ENCODE measurements at places on chromosomes 5 and 9. TPM values are rescaled to one million over a fixed set of nuclear protein-coding genes. Genes with fewer than 3 reads are reported as not detected.

The HTR1A gene
- not detected for total RNA-seq

The CATSPER3 gene
- total RNA-seq: 0.61 TPM

The ACER2 gene
- 2.7 TPM for total RNA-seq

- DNase-seq: no peak
Measured at GRCh38 chr9:10026443-10026984, 586.3 kb downstream of the PTPRD start.

DNA sequence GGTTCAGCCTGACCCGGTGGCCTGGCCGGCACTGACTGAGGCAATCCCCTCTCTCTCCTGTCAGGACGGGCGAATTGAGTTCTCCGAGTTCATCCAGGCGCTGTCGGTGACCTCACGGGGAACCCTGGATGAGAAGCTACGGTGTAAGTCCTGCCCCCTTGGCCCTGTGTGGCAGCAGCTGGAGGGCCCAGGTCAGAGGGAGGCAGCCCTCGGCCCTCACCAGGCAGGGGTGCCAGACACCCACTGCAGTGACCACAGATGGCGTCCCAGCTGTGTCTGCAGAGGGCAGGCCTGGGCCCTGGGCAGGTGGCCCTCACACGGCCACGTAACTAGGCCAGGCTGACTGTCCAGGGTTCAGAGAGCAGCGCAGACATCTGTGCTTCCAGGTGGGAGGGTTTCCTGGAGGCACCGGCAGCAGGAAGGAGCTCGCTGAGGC lies 45.9 kb upstream of the HMCN2 start:
- DNase-seq: no peak

The PCDHGA11 gene
- total RNA-seq: 3.4 TPM

The PCDHGB6 gene
- 4.1 TPM for total RNA-seq

GRCh38 chr5:74257645-74258313 lies 382.7 kb downstream of the ENC1 start:
- DNase-seq: peak; percentile 17

The PKD2L2 gene
- total RNA-seq: not detected

GRCh38 chr5:164052536-164053093 lies 547.2 kb downstream of the MAT2B start:
- DNase-seq: no peak

GRCh38 chr5:172618574-172619365 lies 22.3 kb upstream of the NEURL1B start:
- no peak for DNase-seq

GRCh38 chr5:54577528-54577927 lies 60.0 kb downstream of the SNX18 start:
- no peak for DNase-seq

DNA sequence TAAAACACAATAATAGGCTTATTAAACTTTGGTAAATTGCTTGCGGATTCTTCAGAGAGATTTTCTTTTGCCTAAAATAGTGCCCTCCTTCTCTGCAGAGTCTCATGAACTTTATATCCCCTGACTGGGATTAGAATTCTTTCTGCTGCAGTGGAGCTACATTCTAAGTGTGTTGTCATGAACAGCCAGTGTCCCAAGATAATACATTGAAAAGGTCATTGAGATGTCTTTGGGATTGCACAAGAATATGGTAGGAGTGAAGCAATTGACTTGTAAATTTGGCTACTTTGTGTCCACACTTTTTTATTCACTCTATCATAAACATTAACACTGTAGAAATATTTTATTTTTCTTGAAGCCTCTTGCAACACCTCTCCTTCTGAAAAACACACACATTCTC lies 604.5 kb downstream of the GABRG2 start:
- no peak for DNase-seq

DNA sequence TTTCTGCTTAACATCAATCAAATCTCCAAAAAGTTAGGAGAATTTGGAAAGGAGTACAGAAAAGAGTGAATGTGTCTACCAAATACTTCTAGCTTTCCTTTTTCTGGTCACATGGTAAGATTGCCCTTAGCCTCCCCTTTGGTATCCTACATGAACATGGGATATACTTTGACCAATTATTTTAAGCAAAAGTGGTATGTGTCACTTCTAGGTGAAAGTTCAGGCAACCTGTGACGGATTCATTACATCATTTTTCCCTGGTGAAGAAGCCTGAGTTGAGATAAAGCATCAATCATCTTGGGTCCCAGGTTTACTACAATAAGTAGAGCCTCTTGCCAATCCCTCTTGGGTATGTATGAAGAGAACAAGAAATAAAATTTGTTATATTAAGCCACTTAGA lies 419.2 kb downstream of the PDE4D start:
- no peak for DNase-seq

DNA sequence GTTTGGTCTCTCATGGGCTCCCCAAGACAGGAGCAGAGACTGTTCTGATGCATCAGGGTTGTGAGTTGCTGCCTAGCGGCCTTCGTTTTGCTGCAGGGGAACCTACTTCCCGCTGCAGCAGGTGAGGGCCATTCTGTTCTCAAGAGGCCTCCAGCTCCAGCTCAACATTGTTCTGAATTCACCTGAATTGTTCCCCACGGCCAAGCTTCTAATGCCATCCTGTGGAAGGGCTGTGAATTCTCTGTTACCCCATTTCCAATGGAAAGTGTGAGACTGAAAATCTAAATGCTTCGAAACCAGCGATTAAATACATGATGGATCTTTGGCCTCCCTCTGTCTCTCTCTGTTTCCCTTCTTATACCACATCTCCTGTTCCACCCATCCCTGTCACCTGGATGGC lies 349.1 kb upstream of the DAP start:
- no peak for DNase-seq

The ALAD gene
- 26.6 TPM for total RNA-seq

DNA sequence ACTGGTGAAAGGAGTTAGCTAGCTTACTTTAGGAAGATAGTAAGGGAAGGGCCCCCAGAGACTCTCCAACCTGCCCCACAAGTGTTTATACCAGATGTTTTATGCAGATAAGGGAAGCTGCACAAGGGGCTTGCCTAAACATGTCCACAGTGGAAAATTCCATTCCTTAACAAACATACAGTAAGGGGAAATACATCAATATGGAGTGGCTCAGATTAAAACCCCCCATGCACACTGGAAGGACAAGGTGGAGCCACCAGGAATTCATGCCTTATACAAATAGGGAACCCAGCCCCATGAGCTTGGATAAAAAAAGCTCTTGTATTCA lies 106.3 kb upstream of the GPBP1 start:
- no peak for DNase-seq

GRCh38 chr5:153968761-153969562 lies 69.7 kb downstream of the FAM114A2 start:
- DNase-seq: no peak

The F2R gene
- 0.08 TPM for total RNA-seq

- DNase-seq: no peak
Measured at GRCh38 chr5:25863811-25864210, 1174.6 kb downstream of the CDH9 start.

- DNase-seq: no peak
Measured at GRCh38 chr5:170132269-170132975, 26.7 kb downstream of the FOXI1 start.

The C5orf58 gene
- total RNA-seq: not detected

The PGGT1B gene
- total RNA-seq: 54.7 TPM

GRCh38 chr5:65132386-65132785 lies 349.3 kb downstream of the ADAMTS6 start:
- no peak for DNase-seq

All from OCI-LY7 (cell line).